Central memory CD4-positive, alpha-beta T cell (primary cell): ENCODE measurements at places on chromosomes 1 and 21.

DNA sequence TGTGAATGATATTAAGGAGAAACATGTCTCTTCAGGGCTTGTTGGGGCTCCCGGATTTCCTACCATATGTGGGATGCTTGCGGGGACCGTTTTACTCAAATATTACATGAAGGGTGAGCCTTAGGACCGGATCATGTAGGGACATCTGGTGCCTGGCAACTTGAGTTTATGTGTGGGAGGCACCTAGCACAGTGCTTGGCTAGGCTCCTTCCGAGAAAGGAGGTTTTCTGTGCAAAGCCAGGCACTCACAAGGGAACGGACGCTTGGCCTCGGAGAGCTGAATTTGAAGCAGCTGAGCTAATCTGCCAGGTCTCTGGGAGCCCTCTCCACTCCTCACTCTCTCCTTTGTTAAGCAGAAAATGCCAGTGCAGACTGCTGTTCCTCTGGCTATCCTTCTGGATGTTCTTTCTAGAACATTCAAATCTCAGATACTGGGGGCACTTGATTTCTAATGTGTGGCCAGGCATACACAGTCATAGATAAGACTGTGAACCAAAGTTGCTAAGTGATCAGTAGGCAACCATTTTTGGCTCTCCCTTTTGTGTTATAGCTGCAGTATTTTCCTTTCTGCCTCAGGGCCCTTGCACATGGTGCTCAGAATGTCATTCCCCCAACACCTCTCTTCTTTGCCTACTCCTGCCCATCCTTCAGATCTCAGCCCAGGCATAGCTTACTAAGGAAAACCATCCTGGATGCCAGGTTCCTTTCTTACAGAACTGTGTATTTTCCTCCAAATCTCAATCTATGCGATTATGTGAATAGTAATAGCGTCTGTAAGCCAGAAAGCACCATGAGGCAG lies 216.6 kb upstream of the CSF3R start:
- no peak for DNase-seq

- DNase-seq: no peak
Measured at GRCh38 chr1:80973101-80973500, 827.6 kb upstream of the ADGRL2 start.

DNA sequence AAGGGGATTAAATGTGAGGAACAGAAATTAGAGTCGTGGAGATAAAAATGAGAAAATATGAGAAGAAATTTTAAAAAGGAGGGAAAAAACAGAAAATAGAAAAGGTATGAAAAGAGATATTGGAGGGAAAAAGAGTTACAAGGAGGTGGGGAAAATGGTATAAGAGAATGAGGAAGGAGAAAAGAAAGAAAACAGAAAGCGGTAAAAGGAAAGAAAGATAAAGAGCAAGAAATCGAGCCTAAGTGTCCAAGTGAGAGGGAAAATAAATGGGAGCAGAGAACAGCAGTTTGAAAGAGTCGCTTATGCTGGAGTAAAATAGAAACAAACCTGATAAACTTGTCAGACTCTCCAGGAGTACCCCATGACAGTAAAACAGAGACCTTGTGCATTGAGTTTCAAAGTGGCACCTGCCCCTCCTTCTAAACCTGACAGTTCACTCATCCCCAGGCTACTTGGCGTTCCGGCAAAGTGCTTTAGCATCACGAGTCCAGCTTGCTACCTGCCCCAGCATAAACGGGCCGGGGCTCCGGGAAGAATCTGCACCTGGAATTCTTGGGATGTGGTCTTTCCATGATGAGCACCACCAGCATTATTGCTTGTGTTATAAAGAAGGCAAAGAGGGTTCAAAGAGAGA lies 585 bp downstream of the NEGR1 start:
- DNase-seq: no peak

DNA sequence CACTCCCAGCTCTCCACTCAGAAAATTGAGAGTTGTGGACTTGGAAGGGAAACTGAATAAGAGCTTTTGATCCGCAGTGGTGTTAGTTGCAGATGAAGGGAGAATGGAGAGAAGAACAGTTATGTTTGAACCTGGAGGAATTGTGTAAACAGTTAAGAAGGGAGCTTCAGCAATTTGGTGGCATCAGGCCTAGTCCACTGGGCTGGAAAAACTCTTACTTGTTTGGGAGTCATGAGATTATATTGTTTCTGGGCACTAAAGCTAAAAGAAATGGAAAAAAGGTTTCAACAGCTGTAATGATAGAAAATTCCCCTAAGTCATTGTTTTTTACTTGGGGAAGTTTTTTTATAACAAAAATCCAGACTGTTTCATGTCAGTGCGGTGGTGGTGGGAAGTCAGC lies 256.1 kb upstream of the C1orf87 start:
- no peak for DNase-seq

- no peak for DNase-seq
Measured at GRCh38 chr1:42941640-42942330, 16.9 kb downstream of the SLC2A1 start.

DNA sequence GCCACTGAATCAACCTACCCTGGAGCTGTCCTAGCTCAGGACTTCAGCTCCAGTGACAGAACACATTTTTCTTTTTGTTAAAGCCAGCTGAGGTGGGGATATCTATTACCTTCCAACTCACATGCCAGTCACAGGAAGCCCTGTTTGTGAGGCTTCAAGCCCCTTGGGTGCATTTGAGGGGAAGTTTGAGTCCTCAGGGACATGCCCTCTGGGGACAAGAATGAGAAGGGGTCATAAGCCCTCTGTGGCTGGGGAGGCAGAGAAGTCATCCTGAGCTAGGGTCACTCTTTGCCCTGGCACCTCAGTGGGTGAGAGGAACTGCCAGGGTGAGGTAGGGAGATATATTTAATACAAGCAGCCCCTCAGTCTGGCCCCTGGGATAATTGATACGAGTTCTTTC lies 33.5 kb upstream of the CLDN14 start:
- no peak for DNase-seq

DNA sequence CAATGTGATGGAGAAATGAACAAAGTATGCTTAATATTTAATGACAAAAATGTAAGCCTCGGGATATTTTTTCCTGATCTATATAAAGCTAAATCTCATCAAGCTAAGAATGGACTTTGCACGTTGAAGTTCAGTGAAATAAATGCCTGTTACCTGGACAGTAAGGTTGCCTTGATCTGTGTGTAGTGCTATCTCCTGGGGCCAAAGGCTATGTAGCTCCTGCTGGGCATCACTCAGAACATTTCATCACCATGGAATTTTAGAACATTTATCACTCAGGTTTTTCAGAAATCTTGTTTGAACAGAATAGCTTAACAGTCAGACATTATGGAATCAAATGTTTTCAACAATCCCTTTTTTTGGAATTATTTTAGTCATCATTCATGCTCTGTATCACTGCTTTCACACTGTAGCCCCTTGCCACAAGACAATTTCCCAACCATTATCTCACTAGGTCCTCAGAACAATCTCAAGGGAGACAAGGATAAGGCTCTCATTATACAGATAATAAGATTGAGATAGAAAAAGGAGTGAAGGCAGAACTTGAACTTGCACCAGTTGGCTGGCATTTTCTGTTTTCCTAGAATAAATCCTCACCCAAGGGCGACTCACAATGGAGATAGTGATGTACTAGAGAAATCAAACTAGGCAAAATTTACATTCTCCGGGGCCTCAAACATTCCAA lies 3.7 kb downstream of the OR10J1 start:
- DNase-seq: no peak

GRCh38 chr1:151915061-151915686 lies 5.9 kb upstream of the THEM4 start:
- DNase-seq: no peak

GRCh38 chr1:156284112-156284511 lies at the start of gene TMEM79:
Gene TMEM79, plus strand, starts transcription at chr1:156284325. Its CDS starts 902 bp downstream, at chr1:156285227.
- DNase-seq: no peak

GRCh38 chr1:37562984-37563383 lies 6.2 kb downstream of the DNALI1 start:
- no peak for DNase-seq

GRCh38 chr1:220123889-220124288 lies 30.0 kb downstream of the IARS2 start:
- DNase-seq: no peak

GRCh38 chr1:210089855-210090254 lies 142.7 kb upstream of the SERTAD4 start:
- no peak for DNase-seq

DNA sequence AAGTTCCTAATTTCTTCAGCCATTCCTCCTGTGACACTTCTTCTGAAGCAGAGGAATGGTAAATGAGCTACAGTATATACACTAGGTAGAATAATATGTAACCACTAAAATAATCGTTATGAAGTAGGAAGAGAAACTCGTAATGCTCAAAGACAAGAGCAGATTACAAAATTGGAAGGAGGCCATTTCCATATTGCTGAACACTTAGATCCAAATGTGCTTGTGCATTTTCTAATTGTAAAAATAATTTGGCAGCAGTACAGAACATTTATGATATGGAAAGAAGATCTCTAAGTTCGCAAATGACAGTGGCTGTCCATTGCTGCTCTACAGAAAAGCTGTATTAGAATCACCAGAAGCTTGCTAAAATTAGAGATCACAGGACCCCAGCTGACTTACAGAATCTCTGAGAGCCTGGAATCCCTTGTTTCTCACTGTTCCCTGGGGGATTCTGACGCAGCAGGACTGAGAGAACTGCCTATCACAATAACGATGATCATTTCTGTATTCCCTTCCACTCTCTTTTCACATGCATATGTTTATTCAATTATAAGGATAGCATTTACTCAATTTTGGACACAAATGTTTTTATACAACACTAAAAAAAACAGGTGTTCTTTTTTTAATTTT lies 242.1 kb downstream of the OMA1 start:
- no peak for DNase-seq
